ENCODE measurements at places on chromosomes 12 and 14. TPM values are rescaled to one million over a fixed set of nuclear protein-coding genes. Genes with fewer than 3 reads are reported as not detected.

ADSS1 gene
- 6.3 TPM for total RNA-seq

FGF23 gene
- not detected for total RNA-seq

SLC25A47 gene
- total RNA-seq, result not detected

NID2 gene
- 675 TPM for total RNA-seq

SERPINA9 gene
- total RNA-seq, result not detected

RIN3 gene
- total RNA-seq, result 4.9 TPM

PRPH gene
- total RNA-seq, result not detected

HOXC11 gene
- not detected for total RNA-seq

PCED1B gene
- 0.12 TPM for total RNA-seq

PLCZ1 gene
- not detected for total RNA-seq

CLEC12A gene
- total RNA-seq, result not detected

HHIPL1 gene
- 2.7 TPM for total RNA-seq

NDRG2 gene
- total RNA-seq, result 27.2 TPM

RPS6KL1 gene
- 0.26 TPM for total RNA-seq

PYGL gene
- 57.3 TPM for total RNA-seq

ALDH1L2 gene
- 65.1 TPM for total RNA-seq

NTF3 gene
- 1.5 TPM for total RNA-seq

PRH2 gene
- total RNA-seq, result 2.3 TPM

DHH gene
- not detected for total RNA-seq

OR4E2 gene
- total RNA-seq, result not detected

REP15 gene
- 0.82 TPM for total RNA-seq

RNASE2 gene
- total RNA-seq, result not detected

ADGRD1 gene
- 22.0 TPM for total RNA-seq
